ENCODE measurements at places on chromosomes 3 and 15.

DNA sequence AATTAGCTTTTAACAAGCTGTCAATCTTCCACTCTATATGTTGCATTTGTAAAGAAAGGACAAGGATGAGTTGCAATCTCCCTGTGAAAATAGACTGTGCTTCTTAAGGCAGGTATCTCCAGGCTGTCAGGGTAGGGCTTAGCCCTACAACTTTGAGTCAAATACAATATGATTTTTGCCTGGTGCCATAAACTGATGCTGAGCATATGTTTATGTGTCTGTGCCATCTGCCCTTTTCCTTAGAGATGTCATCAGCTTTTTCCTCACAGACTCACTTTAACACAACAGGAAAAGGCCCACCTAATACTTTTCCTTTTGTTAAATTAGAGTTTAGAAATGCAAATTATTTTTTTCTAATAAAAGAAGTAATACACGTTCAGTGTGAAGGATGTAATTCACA is 548.3 kb downstream of the NLGN1 start:
- DNase-seq = no peak

- no peak for DNase-seq
Measured at GRCh38 chr3:113278599-113278955, 67.2 kb downstream of the BOC start.

- DNase-seq = no peak
Measured at GRCh38 chr3:59480486-59480995, 430.7 kb upstream of the CFAP20DC start.

GRCh38 chr3:179158336-179159039 is 10.3 kb downstream of the PIK3CA start:
- no peak for DNase-seq

- DNase-seq = no peak
Measured at GRCh38 chr15:29424118-29424517, 154.5 kb upstream of the NSMCE3 start.

GRCh38 chr3:19183584-19183983 is 35.3 kb downstream of the KCNH8 start:
- DNase-seq = no peak

GRCh38 chr3:148335612-148336011 is 362.1 kb upstream of the AGTR1 start:
- DNase-seq = no peak

DNA sequence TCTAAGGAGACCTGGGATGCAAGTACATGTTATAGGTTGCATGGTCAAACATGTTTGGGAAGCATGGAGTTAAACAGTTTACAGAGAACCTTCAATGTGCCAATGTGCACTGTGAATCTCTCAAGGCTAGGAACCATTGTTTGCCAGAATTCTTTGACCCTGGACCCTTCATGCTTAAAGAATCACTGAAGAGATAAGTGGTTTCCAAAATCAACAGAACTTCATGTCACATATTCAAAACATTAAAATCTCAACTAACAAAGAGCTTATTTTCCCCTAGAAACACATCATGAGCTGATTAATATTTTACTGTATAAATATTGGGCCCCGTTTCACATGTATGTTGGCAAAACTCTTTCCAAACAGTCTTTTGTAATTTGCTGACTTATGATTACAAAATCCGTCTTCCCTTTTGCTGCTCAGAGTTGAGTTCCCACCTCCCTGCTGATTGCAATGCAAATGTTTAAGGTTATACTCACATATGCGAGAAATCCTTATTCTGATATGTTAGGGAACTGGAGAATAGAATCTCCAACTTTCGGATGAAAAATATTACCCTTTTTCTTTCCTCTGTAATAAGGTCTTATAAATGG is 380.2 kb downstream of the DIPK2A start:
- DNase-seq = no peak

DNA sequence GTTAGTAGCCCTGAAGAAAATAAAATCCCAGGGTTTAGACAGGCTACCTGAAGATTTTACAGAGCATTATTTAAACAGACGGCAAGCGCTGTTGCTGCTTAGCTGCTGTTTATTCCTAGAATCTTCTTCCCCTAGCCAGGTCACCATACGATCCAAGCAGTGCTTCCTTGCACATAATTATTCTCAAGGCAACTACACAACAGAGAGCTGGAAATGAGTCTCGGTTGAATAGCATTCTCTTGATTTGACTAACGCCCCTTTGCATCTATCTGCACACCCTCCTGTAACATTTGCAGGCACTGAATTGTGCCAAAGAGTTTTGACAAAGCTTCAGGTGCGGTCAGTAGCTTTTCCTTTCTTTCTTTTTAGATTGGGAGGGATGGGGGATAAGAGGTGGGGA is 564.4 kb downstream of the TBL1XR1 start:
- no peak for DNase-seq

- DNase-seq = no peak
Measured at GRCh38 chr3:190883973-190884832, 21.7 kb upstream of the GMNC start.

DNA sequence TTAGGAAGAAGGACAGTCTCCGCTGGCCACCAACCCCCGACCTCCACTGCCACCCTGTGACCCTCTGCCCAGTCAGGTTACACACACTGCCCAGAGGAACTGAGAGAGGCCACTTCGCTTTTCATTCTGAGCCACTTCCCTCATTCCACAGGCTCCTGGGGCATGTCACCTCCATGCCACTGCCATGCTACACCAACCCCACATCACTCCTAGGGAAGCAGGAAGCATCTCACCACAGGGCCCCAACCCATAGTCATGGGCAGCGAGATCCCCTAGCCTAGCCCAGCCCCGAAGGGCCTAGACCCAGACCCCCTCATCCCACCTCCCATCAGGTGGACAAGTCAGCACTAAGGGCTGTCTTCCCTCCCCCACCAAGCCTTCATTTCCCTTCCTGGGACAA is 1.4 kb downstream of the PLCB2 start:
- DNase-seq = no peak

DNA sequence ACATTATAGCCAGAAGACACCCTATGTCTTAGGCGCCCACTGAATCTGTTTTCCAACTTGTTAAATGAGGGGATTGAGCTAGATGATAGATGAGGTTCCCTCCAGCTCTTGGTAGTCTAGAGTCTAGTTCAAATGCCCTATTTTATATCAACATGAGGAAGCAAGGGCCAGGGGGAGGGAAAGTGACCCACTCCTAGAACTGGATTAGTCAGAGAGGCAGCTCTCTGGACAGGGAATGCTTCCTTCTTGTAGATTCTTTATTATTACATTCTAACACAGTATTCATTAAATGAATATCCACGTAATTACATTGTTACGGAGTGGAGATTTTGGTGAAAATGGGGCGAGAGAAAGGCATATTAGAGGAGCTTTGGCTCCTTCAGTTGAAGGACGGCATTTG is 89.5 kb downstream of the RAD18 start:
- DNase-seq = no peak

GRCh38 chr3:38031022-38031994 is 1.9 kb upstream of the PLCD1 start:
- no peak for DNase-seq

GRCh38 chr3:15223685-15224572 is 17.9 kb downstream of the CAPN7 start:
- DNase-seq = no peak

- no peak for DNase-seq
Measured at GRCh38 chr3:104606812-104607211, 759.9 kb upstream of the ALCAM start.

- no peak for DNase-seq
Measured at GRCh38 chr3:32340611-32341365, 50.9 kb upstream of the CMTM7 start.

DNA sequence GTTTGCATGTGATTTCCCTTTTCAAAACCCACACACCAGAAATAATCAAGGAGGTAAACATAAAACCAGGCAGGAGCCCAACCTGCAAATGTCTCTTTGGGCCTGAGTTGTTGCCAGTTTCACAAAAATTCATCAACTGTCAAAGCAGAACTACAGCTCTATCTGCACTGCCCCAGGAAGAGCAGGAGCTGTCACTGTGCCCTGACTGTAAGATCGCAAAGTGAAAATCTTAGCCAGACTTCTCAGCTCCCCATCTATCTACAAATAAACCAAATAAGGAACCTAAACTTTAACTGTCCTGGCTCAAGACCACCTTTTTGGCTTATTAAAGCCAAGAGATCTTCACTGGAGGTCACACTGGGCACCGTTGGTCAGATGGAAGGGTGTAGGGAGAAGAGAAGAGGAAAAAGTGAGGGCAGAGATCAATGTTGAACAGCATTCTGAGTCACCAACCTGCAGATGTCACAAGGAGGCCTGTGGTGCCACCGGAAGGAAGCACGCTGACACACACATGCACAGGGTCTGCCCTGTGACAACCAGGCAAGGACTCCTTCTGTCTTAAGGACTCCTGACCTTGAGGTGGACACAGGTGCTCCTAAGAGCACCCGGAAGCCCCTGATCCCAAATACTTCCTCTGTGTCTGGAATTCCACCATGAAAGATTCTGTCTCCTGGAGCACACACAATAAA is 58.7 kb downstream of the RPN1 start:
- no peak for DNase-seq

- DNase-seq = no peak
Measured at GRCh38 chr15:28886431-28887338, 911 bp downstream of the APBA2 start.

- no peak for DNase-seq
Measured at GRCh38 chr3:159884661-159885402, 103.8 kb upstream of the IL12A start.

GRCh38 chr3:105979961-105980360 is 111.1 kb upstream of the CBLB start:
- no peak for DNase-seq

DNA sequence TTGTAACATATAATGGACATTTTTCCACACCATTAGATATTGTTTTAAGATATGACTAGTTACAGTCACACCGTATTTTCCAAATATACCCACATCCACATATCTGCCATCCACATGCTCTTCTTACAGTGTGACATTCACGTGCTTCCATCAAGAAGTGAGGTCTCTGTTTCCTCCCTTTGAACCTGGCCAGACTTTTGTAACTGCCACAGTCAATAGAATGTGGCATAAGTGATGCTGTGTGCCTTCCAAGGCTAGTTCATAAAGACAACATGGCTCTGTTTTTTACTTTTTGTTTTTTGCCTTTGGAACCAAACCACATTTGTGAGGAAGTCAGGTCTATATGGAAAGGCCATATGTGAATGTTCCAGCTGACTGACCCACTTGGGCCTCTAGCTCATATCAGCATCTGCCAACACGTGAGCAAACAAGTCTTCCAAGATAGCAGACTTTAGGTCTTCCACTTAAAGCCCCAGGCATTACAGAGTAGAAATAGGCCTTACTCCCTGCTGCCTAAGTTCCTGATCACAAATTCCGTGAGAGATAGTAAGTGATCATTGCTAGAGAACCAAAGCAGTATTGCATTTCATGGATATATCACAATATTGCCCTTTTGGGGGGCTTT is 27.1 kb downstream of the EIF1B start:
- DNase-seq = no peak

DNA sequence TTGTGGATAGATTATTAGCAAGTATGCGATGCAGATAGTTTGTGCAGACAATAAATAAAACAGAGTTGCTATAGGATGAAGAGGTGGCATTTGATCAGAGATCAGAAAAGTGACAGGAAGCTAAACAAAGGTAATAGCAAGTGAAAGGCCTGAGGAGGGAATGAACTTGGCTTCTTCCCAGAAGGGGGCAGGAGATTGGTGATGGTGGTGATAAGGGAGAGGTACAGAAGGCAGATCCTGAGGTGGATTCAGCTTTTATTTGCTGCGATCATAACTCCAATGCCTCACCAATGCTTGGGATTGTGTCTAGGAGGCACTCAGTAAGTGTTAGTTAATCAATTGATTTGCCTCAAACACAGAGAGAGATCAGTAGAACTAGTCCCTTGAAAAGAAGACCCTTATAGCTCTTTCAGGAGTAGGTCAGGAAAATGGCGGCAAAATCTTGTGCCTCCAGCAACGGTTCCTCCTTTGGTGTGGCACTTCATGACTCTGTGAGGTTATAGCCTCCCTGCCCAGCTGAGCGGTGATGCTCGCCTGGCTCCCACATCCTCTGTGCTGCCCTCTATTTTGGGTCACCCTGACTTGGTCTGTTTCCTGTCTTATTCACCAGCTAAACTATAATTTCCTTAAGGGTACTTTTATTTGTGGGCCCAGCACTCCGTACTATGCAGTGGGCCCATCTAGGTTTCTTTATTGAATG is 37.5 kb downstream of the TGFBR2 start:
- DNase-seq = no peak

DNA sequence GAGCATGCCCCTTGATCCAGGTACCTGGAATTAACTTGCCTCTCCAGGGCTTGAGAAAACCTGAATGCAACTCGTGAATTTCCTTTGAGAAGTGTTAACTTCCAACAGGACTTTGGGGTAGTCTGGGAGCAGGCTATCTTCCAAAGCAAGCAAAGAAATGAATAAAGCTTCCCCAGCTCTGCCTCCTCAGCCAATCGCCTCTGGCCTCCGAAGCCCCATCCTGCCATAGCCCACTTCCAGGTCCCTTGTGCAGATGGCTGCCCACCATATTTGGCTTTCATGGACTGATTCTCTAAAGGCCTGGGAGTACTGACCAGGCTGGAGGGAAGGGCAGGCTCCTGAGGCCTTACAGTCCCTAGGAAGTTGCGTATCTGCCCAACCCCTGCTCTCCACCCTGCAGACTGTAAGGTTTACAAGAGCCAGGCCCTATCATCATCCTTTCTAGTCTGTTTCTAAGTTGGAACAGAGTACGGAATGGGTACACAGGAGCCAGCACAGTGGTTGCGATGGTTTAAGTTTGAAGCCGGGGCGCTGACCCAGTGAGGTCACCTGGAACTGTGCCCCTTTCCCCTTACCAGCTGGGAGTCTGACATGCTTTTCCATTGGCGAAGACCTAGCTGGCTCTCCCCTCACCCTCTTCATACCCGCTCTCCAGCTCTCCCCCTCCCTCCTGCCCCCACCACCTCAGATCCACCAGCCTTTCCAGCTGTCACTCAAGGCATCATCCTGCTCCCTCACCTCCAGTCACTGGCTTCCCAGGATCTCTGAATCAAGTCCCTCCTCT is 1.1 kb upstream of the PML start:
- DNase-seq = no peak

DNA sequence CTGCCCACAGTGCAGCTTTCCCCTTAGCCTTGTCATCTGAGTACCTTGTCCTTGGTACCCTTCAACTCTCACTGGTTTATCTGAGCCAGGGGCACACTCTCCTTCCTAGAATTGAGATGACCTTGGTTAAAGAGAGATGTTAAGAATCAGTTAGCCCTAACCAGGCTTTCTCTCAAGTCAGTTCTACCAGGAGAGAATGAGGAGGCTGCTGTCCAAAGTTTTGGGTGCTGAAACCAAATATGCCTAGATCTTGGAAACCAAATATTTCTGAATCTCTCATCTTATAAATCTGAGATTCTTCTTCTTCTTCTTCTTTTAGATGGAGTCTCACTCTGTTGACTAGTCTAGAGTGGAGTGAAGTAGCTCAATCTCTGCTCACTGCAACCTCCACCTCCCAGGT is 12.0 kb upstream of the CTXND1 start:
- no peak for DNase-seq

DNA sequence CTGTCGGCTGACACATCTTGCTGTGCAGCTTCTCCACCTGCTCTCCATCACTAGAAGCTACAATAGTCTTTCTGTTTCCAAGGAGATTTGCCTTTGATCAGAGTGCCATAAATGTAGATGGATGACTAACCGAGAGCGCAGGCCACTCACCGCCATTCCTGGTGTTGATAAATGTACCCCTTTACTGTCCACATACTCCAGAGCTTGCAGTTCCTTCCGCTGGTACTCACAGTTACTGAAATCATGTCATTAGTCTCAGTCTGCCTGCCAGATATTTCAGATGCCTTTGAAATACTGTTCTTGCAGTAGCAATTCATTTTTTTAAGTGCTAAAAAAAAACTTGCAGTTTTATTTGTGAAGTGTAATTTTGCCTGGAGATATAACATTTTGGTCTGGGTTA is 72.3 kb downstream of the BLM start:
- DNase-seq = no peak
